ENCODE measurements at places on chromosomes 7 and 10. TPM values are rescaled to one million over a fixed set of nuclear protein-coding genes. Genes with fewer than 3 reads are reported as not detected.

- no peak for DNase-seq
These were observed 77.0 kb downstream of the ARL4A start for GRCh38 chr7:12764458-12764891.

DNA sequence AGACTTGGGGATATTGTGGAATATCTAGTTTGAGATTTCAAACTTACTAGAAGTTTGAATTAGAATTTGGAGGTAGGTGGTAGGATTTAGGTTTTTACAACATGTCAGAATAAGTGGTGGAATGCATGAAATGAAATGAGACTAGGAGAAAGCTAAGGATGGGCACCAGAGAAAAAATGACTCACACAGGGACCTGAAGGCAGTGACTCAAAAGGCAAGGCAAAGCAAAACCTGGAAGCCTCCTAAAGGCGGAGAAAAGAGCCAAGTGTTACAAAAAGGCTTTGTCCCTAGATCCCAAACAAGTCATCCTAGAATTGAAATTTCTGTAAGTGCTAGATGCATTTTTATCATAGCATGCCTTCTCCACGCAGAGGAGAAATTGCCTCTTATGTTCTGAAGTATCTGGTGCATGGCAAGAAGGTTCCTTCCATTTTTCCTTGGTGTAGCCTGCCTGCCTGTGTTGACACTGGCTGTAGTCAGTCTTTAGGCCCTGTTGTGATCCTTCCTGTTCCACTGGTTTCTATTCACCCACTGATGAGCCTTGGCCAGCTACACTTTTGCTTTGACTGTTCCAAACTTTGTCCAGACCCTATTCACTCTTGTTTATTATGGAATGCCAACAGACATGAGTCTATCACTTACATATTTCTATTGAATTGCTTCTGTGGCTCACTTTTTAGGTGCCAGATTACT, 109.3 kb downstream of the ETV1 start:
- peak; percentile 85 for DNase-seq

DNA sequence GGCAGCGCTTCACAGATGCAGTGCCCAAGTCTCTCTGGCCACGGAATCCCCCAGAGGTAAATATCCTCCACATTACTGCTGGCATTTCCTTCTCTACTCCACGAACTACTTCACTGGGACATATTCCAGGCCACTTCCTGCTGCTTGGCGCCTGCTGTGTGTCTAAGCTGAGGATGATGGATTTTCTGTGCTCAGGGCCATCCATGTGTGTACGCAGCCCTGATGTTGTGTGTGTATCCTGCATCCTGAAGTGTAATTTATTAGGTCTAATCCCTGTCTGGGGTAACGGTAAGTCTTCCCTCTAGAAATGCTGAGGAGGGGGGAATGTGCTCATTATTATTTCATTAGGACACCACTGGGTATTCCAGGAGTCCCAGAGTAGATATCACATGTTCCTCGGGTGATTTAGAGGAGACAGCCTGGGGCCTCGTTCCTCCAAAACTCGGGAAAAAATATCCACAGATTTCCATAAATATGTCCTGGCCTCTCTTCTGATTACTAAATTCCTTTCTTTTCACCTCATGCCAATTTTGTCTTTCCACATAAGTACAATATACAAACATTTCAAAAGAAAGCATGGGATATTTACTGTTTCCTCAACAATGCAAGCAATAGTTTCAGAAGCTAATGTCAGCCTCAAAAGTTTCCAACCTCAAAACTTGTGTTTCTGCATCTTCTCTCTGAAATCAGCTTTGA, 25.5 kb upstream of the HABP2 start:
- DNase-seq: peak; percentile 68

Gene PCBD1
- 35.2 TPM for total RNA-seq

Gene CDNF
- 1.5 TPM for total RNA-seq

Data from fibroblast of lung (primary cell).